Adrenal gland (tissue), 19 donors: ENCODE measurements at places on chromosomes 3 and 15. TPM values are rescaled to one million over a fixed set of nuclear protein-coding genes. Genes with fewer than 3 reads are reported as not detected.
A peak's percentile ranks its signal among the peaks of the same experiment; 100 is the strongest.

The TRIM71 gene
- polyA plus RNA-seq, result not detected

DNA sequence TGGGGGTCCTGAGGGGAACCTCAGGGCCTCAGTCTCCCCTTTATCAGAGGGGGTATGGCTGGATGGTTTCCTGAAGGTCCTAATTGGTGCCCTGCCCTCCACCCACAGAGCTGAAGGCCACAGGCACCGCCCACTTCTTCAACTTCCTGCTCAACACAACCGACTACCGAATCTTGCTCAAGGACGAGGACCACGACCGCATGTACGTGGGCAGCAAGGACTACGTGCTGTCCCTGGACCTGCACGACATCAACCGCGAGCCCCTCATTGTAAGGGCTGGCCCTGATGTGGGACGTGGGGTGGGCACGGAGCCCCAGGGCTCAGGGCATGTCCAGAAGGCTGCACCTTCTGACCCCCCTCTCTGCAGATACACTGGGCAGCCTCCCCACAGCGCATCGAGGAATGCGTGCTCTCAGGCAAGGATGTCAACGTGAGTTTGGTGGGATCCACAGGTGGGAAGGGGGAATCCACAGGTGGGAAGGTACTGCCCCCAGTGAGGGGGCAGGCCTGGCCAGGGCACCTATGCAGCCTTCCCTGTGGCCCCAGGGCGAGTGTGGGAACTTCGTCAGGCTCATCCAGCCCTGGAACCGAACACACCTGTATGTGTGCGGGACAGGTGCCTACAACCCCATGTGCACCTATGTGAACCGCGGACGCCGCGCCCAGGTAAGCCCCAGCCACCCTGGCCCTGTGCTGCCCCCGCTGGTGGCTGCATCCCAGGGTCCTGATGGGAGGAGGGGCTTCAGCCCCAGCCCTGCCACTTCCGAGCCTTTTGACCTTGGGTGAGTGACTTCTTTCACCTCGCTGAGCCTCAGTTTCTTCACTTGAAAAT lies 17.5 kb upstream of the GNAT1 start:
- no peaks in the 10 kb centered on the region for H3K27me3 ChIP-seq
- H3K4me3 ChIP-seq, result no peak overlapping the region
- no peaks in the 10 kb centered on the region for H3K36me3 ChIP-seq
- DNase-seq, result no peak
- no peaks in the 10 kb centered on the region for H3K4me1 ChIP-seq
- H3K27ac ChIP-seq, result no peak overlapping the region

The ISLR2 gene
- polyA plus RNA-seq, result 0.24 TPM

The GOLGA8R gene
- 0.64 TPM for polyA plus RNA-seq

GRCh38 chr15:56824175-56824574 lies 90.9 kb upstream of the ZNF280D start:
- H3K4me1 ChIP-seq, result no peaks in the 10 kb centered on the region
- H3K36me3 ChIP-seq, result no peaks in the 10 kb centered on the region
- no peak for DNase-seq

GRCh38 chr15:22892333-22892732 lies 53.9 kb downstream of the NIPA2 start:
- peaks cover 41% of the 10 kb centered on the region for H3K36me3 ChIP-seq
- no peak for DNase-seq
- no peak overlapping the region for H3K4me3 ChIP-seq
- no peak overlapping the region for H3K27ac ChIP-seq

DNA sequence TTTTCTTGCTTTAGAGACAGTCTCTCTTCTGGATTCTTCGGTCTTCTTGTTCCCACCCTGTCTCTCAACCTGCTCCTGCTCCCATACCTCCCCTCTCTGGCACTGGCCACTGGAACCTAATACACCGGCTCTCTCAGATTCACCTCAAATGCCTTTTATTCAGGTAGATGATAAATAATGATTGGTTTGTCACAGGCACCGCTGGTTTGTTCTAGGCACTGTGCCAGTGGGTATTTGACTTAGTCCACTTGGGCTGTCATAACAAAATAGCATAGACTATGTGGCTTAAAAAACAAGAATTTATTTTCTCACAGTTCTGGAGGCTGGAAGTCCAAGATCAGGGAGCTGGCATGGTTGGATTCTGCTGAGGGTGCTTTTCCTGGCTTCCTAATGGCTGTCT lies 278.2 kb upstream of the STT3B start:
- DNase-seq, result no peak
- H3K27ac ChIP-seq, result no peak overlapping the region
- no peak overlapping the region for H3K4me3 ChIP-seq
- no peaks in the 10 kb centered on the region for H3K36me3 ChIP-seq

DNA sequence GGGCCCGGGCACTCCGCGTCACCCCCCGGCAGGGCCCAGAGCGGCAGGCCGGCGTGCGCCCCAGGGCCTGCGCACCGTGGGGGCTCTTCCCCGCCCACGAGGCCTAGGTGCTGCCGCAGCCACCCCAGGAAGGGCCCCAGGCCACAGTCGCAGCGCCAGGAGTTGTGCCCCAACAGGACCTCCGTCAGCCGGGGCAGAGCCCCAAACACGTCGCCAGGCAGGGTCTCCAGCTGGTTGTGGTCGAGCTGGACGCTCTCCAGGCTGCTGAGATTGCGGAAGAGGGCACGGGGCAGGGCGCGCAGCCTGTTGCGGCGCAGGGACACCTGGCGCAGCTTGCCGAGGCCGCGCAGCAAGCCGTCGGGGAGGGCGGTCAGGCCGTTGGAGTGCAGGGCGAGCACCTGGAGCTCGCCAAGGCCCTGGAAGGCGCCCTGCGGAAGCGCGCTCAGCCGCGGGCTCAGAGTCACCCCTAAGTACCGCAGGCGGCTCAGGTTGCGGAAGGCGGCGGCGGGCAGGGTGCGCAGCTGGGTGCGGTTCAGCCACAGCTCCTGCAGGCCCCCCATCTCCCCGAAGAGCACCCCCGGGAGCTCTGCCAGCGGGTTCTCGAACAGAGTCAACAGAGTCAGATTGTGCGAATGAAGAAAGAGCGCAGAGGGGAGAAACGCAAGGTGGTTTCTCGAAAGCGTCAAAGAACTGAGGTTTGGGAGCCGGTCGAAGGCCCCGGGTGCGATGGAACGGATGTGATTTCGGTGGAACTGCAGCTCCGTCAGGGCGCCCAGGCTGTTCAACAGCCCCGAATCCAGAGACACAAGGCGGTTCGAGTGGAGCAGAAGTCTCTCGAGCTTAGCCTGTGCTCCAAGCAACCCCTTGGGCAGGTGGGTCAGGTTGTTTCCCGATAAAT lies 2.0 kb downstream of the GP5 start:
- H3K4me3 ChIP-seq, result no peak overlapping the region
- no peaks in the 10 kb centered on the region for H3K36me3 ChIP-seq
- DNase-seq, result no peak
- H3K27me3 ChIP-seq, result peaks cover 19% of the 10 kb centered on the region

DNA sequence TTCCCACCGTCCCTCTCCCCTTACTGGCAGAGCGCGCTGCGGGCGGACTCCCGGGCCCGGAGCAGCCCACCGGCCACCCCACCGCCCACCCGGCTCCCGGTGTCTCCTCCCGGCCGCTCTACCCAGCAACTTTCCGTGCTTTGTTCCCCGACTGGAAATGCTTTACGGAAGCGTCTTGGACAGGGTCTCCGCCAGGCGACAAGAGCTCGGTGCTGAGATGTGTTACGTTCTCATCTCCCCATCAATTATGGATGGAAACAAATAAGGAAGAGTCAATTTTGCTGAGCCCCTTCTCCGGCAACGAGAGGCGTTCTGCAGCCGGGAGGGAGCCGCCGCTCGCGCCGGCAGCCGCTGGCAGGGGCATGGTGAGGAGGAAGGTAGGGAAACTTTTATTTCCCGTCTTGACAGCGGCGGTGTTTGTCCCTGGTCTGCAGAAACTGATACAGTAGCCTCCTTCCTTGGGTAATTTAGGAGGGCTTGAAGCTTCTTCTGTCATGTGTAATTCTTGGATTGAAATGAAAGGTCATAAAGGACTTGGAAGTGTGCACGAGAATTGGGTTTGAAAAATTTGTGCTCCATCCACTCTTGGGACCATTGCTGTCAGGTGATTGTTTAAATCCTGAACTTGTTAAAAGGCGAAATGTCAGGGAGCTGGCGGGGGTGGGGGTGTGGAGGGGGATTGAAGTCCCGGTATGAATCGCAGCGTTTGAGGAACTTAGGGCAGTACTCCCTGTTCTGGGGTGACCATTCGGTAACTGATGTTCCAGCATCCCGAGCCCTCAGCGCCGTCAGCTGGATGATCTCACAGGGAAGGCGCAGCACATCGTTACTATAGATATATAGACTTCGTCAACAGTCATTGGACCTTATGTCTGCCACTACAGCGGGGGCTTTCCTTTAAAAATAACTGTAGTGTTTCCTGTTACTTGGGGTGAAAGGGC lies 1.5 kb downstream of the SEMA6D start:
- no peak for DNase-seq
- no peaks in the 10 kb centered on the region for H3K4me1 ChIP-seq
- H3K27me3 ChIP-seq, result peaks cover 9% of the 10 kb centered on the region
- peak overlapping the region; percentile 67 for H3K27ac ChIP-seq
- no peaks in the 10 kb centered on the region for H3K36me3 ChIP-seq
- no peak overlapping the region for H3K4me3 ChIP-seq

The DOCK3 gene
- polyA plus RNA-seq, result 8.6 TPM

DNA sequence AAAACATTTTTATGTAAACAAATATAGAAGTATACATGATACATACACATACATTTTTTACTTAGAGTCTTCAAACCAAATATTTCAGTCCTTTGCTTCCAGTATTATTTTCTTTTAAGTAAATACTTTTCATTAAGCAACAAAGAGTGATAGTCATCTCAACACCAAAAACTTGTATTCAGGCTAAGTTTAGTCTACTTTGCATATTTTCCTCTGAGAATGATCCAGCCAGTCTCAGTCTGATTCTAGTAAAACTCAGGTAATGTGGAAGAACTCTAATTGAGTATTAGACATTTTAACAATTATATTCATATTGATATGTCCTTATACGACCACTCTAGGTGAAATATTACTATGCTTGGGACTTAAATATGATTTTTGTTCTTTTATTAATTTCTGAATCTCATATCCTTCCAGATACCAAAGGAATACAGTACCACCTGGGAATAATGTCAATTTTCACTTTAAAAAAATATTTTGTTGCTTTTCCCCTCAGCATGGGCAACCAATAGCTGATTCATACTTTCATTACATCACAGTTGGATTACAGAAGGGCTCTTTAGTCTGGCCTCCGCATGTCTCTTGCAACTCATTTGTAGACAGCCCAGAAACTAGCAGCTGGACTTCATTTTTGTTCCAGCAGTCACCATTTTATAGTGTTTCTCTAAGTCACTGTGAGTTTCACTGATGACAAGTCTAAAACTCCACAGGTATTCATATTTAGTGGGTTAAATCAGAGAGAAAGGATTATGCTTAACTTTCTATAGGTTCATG lies 390.4 kb downstream of the ZBTB20 start:
- H3K4me3 ChIP-seq, result no peak overlapping the region
- no peaks in the 10 kb centered on the region for H3K27me3 ChIP-seq
- no peaks in the 10 kb centered on the region for H3K36me3 ChIP-seq
- no peak overlapping the region for H3K27ac ChIP-seq

DNA sequence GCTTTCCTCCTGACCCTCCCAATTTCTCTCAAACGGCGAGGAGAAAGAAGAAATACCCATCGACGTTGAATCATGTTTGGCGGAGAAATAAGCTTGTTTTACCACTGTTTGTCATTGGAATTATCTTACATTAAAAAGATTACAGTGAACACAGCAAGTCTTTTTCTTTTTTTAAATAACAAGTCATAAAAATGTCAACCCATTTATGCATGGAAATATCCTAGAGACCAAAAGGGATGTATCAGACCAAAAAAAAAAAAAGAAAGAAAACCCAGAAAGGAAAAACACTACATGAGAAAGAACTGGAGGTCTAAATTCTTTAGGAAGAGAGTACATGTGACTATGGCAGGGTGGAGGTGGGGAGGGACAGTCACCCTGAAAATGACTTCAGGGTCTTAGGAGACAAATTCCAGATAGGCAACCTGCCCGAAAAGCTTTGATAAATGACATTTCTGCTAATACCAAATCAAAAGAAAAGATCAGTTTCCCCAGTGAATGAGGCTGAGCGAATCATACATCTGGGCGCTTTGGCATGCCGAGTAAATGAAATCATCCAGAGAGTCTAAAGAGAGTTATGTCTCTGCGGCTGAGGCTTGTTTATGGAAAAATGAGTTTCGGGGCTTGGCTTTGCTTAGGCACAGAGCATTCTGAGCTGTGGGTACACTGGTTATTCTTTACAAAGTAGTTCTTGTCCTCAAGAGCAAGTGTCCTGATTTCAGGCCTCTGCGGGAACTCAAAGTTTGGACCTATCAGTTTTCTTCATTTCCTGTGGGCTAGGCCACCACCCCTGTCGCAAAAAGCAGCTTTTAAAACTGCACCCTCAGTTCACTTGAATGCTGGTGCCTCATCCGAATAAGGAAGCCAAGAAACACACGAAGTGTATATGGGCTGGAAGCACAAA lies 110.1 kb upstream of the TGFBR2 start:
- no peaks in the 10 kb centered on the region for H3K27me3 ChIP-seq
- no peaks in the 10 kb centered on the region for H3K36me3 ChIP-seq
- peak; percentile 18 for DNase-seq
- peaks cover 32% of the 10 kb centered on the region for H3K4me1 ChIP-seq

- no peaks in the 10 kb centered on the region for H3K27me3 ChIP-seq
- no peak for DNase-seq
- H3K27ac ChIP-seq, result no peak overlapping the region
- no peaks in the 10 kb centered on the region for H3K36me3 ChIP-seq
- no peak overlapping the region for H3K4me3 ChIP-seq
- H3K4me1 ChIP-seq, result no peaks in the 10 kb centered on the region
These were observed 202.7 kb upstream of the TOPAZ1 start for GRCh38 chr3:44039006-44039405.

- DNase-seq, result no peak
- H3K27me3 ChIP-seq, result no peaks in the 10 kb centered on the region
- H3K27ac ChIP-seq, result no peak overlapping the region
- H3K4me3 ChIP-seq, result no peak overlapping the region
- H3K4me1 ChIP-seq, result peaks cover 71% of the 10 kb centered on the region
These were observed 152.8 kb downstream of the TIGIT start for GRCh38 chr3:114446600-114446999.

DNA sequence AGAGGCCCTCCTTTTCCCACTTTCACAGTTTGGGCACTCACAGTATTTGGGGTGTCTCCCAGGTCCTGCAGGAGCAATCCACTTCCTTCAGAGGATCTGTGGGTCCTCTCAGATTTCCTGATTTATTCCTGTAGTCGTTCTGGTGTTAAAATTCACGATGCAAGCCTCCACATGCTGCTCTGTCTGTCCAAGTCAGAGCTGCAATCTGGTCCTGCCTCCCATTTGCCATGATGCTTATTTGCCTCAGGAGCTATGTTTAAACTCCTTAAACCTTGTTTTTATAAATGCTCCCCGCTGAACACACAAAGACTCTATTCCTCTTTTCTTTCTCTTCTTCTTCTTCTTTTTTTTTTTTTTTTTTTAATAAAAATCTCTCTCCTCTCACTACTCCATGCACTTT lies 558.7 kb upstream of the NECTIN3 start:
- no peak for DNase-seq
- no peaks in the 10 kb centered on the region for H3K4me1 ChIP-seq
- no peak overlapping the region for H3K4me3 ChIP-seq
- no peaks in the 10 kb centered on the region for H3K36me3 ChIP-seq
- no peak overlapping the region for H3K27ac ChIP-seq
